Activated gamma-delta T cell treated with Interleukin-2 at 50 U/mL for 16 hours (primary cell): ENCODE measurements at places on chromosomes 3 and 15.

GRCh38 chr3:12188681-12189287 is 30.1 kb upstream of the TIMP4 start:
- no peak for DNase-seq

DNA sequence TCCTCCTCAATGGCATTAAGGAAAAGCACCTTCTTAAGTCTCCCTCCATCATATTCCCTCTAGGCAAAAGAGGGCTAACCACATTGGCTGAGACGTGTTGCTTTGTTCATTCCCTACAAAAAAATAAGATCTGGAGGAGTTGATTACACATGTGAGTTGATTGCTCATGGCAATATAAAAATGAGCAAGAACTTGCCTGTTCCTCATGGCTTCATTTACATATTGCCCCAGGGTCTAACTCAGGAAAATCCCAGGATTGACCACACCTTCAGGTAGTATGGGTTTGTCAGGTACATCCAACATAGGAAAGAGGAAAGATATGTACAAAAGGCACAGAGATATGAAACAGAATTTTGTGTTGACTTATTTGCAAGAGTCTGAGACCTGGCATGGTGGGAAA is 35.5 kb downstream of the NFKBIZ start:
- DNase-seq: no peak

DNA sequence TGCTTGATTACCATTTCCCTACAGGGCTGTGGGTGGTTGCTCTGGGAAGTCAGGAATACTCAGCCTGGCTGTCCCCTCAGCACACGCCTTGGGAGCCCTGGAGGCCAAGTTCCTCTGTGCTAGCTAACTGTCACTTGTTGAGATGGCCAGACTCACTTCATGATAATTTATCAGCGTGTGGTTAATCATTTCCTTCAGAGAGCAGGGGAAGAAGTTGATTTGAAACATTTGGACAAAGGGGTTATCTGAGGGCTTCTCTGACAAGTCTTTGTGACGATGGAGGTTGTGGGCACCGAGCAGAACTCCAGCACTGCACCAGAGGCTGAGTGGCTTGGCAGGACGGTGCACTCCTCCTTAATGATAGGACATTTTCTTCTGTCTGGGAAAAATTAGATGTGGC is 61.9 kb downstream of the WHAMM start:
- DNase-seq: no peak

DNA sequence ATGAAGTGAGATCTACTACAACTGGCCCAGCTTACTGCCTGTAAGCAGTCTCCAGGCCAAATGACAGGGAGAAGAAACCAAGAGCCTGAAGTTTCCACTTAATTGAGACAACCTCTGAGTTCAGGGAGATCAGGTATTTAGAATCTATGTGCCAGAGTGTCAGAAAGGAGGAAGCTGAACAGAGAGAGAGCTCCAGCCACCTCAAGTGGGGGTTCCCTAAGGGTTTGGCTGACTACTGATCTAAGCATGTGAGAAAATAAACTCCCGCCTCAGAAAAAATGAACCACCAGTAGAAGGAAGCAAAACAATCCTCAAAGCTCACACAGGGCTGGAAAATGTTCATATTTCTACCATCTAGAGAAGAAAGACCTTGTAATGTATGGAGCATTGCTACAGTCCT is 25.0 kb downstream of the ADAM10 start:
- DNase-seq: no peak

DNA sequence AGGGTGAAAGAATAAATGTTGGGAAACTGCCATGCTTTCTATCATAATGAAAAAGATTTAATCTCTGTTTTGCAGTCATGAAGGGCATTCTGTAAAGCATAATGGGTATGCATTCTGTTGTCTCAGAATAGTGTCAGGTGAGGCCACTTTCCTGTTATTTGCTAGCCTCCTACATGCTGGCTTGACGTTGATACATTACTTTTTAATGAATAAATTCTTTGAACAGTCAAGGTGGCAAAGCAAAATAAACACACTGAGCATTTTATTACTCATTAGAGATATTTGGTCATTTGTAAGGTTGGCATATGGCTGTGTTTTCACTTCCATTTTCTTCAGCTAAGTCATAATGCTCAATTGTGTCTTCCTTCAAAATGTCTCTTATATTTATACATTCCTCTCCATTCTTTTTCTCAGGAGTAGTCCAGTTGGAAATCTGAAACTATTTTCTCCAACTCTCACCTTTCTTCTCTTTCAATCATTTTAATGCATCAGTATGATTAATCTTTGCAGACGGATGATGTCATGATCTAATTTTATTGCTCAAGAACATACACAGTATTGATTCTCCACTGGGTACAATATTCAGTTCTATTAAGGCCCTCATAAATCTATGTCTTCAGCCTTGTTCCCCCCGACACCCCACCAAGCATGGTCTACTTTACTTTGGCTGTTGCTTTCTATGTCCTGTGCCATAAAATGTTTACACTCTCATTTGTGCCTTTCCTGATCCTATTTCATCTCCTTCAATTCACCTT is 290.7 kb downstream of the GBE1 start:
- no peak for DNase-seq

- DNase-seq: no peak
Observed at GRCh38 chr3:194727435-194728128, 41.9 kb downstream of the FAM43A start.

DNA sequence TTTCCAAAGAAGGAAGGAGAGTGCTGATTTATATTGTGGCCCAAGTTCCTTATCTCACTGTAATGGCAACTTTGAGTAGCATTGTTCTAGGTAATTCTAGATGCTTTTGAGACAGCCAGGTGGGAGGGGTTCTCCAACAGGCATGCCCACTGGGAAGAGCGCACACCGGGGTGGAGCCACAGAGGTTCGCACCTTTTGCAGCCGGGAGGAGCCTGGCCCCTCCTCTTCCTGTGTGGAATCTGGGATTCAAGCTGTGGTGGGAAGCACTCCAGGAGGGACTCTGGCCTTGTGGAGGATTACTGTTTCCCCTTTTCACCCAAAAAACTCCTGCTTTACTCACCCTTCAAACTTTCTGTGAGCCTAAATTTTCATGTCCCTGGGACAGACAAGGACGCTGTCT is 53.1 kb downstream of the CFAP20DC start:
- DNase-seq: no peak

DNA sequence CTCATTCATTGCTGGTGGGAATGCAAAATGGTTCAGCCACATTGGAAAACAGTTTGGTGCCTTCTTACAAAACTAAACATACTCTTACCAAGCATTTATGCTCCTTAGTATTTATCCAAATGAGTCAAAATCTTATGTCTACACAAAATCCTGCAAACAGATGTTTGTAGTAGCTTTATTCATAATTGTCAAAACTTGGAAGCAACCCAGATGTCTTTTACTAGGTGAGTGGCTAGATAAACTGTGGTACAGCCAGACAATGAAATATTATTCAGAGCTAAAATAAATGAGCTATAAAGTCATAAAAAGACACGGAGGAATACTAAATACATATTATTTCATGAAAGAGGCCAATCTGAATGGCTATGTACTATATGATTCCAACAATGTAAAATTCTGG is 709.5 kb downstream of the NSUN3 start:
- no peak for DNase-seq

- no peak for DNase-seq
Observed at GRCh38 chr3:39196671-39197356, 4.4 kb upstream of the XIRP1 start.

- DNase-seq: no peak
Observed at GRCh38 chr3:139629033-139629432, 48.7 kb downstream of the NMNAT3 start.

DNA sequence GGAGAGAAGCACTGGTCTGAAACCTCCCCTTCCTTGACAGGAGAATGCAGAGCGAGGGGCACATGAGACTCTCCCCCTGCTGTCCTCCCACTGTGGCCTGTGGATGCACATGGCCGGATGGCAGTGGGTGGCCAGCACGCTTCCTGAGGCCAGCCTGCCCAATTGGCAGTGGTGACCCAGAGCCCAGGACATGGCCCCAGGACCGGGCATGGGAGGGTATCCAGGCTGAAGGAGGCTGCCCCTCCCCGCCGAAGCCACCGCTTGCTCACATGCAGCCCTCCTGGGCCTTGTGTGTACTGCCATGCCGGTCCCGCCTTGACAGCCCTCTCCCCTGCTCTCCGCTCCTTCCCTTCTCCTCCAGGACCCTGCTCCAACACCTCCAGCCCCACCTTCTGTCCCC is 100.9 kb downstream of the MEGF11 start:
- DNase-seq: no peak

GRCh38 chr15:88794001-88794400 is 9.2 kb upstream of the ACAN start:
- DNase-seq: no peak

- no peak for DNase-seq
Observed at GRCh38 chr3:100264242-100264641, 3.5 kb downstream of the TBC1D23 start.

DNA sequence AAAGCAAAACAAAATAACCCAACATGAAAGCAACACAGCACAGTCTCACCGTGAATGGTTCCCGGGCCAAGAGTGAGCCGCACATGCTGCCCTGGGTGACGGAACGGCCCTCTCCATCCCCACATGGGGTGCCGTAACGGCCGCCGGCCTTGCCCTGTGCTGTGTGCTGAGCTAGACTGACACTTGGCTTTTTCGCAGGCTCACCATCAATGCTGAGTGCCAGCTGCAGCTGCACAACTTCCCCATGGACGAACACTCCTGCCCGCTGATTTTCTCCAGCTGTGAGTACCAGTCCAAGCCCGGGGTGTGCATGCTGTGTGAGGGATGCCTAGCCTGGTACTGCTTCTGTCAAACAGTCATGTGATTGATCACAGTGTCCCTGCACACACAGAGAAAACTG is 357.6 kb downstream of the GABRG3 start:
- no peak for DNase-seq

DNA sequence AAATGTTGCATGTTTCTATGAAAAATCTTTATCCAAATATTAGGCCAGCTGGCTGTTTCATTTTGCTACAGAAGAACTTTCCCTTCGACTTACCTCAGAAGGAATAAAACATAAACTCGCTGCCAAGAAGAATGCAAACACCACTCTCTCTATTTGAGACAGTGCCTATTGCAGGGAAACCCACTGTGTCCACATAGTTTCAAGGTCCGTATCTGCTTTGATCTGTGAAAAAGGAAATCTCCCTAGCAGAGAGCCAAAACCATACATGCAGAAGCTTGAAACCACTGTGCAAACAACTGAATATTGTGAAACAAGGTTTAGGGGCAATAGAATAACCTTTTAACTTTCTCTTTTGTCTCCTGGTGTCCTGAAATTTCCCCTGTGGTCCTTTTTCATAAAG is 35.0 kb upstream of the CAPN7 start:
- no peak for DNase-seq

GRCh38 chr3:55330756-55331155 is 156.3 kb downstream of the WNT5A start:
- no peak for DNase-seq

- no peak for DNase-seq
Observed at GRCh38 chr15:69559440-69560190, 107.0 kb downstream of the RPLP1 start.

- no peak for DNase-seq
Observed at GRCh38 chr3:150825916-150826377, 63.0 kb upstream of the SIAH2 start.

DNA sequence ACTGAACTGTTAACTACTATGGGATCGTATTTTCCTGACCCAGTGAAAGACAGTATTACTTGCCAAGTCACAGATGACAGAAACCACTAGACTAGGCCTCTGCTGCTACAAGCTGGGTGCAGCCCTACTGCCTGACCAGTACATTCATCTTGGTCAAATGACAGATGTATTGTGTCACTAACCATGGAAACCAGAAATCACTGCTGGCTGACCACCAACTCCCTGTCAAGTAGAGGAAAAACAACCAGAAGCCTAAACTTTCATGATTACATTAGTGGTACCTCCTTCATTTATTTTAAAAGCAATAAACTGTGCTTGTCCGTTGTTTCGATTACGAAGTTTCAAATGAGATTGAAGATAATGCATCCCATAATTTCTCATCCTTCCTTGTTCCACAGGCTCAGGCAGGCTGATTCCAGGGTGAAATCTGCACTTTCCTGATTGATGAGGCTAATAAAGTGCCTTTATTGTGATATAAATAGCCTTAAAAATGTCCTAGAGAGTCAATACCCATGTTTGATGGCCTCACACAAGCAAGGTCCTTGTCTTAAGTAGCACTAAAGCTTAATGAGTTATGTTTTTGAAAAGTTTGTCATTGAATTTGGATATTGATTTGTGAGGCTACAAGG is 309.7 kb downstream of the LSAMP start:
- no peak for DNase-seq

- no peak for DNase-seq
Observed at GRCh38 chr3:188240189-188240981, 86.4 kb downstream of the LPP start.

GRCh38 chr3:45603226-45603625 is 8.7 kb downstream of the LIMD1 start:
- DNase-seq: no peak

DNA sequence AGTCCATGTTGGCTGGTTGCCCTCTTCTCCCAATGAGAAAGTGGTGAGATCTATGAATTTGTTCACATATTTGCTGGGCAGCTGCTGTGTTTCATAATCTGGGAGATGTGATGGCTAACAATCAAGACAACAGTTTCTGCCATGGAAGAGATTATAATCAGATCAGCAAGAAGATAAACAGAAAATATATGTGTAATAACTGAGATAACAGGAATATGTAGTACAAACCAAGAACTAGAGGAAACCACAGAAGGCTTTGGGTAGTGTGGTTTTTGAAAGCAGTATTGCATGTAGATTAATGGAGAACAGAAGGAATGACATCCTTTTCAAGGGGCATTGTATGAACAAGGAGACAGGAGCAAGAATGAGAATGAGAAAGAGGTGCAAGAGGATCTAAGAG is 12.2 kb upstream of the CSTA start:
- DNase-seq: no peak

GRCh38 chr15:41792000-41792637 is 17.8 kb downstream of the MAPKBP1 start:
- no peak for DNase-seq
